ENCODE measurements at places on chromosomes 16 and 17.

DNA sequence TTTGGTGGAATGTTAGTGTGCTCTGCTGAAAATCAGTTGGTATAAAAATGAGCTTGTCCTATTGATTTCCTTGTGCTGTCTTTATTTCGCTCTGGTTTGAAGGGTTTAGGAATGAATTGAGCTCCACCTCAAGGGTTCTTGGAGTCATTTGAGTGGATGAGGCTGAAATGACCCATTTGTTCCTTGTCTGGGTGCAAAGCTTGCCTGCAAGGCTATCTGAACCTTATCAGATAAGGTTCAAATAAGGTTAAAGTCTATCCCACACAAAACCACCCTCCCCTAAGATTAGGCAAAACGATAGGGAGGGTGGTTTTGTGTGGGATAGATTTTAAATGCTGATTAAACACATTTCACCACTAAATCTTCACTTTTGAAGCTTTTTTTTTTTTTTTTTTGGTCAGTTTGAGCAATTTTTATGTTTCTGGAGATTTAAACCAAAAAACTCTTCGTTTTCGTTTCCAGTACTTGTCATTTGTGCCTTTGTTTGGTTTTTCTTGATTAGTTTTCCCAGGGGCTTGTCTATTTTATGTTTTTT is 62.7 kb downstream of the ARHGAP44 start:
- DNase-seq, result no peak

DNA sequence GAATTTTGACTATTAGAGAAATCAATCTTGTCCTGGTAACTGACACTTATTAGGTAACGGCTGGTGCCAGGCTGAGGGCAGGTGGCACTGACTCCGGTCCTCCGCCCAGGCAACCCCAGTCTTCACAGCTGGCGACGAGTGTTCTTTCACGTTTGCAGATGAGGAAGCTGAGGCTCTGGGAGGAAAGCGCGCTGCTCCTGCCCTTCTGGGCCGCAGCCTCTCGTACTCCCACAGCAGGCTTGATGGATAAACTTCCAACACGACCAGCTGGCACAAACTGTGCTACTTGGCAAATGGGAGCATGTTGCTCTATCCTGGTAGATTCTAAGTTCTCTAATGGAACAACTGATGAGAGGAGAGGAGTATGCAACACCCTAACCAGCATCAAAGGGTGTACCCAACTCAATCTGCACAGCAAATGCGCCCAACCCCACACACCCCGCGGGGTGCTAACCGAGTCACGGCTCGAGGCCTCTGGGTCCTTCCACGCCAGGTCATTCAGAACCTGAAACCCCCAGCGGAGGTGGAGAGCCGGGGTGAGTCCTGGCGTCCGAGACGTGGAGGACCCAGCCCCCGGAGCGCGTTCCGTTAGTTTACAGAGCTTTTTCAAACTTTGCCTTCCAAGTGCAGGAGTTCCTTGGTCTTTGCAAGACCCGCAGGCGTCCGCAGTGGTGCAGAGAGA is 477 bp upstream of the SLC47A1 start:
- DNase-seq, result no peak

DNA sequence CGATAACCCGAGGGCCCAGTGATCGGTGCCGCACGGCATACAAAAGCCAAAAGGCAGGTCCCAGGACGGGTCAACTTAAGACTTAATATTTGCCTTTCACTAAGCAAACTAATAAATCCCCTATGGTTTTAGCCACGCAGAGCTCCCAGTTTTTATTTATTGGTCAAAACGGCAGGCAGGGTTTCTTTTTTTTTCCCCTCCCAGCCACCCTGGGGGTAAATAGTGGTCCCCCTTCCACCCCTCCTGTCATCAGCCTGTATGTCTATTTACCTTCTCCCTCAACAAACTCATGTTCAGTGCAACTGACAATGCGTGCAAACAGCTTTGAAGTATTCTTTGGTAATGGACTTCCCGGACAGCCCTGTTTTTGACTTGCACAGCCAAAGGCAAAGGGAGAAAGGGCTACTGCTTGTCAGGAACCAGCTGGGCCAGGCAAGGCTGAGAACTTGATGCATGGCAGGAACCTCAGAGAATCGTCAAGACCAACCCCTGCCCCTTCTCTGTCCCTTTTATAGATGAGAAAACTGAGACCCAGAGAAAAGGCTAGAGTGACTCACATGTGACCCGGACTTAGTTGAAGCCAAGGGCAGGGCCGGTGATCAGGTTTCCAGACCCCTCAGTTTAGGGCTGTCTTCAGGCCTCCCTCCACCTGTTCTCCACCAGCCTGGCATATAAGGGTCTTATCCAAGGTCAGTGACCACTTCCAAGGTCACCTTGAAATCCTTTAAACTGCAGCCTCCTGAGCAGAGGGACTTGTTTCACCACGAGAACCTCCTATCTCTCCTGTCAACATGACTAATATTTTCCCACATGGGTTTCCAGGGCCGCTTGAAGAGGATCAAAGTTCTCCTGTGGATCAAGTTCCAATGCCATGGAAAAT is 279.0 kb downstream of the SOX9 start:
- no peak for DNase-seq

GRCh38 chr16:70610273-70611223 is 35.8 kb upstream of the IL34 start:
- DNase-seq, result no peak

GRCh38 chr17:79810130-79811010 is 13.5 kb upstream of the CBX8 start:
- DNase-seq, result peak; percentile 69

GRCh38 chr16:87060034-87060986 is 256.9 kb downstream of the C16orf95 start:
- DNase-seq, result no peak

DNA sequence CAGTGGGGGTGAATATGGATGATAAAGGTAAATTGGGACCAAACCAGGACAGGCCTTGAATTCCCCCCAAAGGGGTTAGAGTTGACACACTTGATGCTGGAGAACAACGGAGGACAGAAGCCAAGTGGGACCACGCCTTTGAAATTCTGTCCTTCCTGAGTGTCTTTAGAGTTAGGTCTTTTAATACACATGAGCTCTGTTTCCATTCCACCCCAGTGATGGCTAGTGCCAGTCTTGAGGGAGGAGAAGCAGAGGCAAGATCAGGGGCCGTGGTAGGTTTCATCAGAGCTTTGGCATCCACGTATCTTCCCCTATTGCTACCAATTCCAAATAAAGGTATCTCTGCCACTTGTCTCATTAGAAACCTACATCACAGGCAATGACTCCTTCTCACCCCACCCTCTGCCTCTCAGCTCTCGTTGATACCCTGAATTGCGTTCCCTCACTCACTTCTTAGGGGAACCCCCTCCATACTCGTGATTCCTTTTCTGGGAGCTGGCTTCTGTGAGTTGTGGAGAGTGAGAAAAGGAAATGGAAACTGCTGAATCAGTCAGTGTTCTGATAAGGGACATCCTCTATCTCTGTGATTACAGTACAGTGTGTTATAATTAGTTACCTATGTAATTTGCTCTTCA is 2.4 kb upstream of the CCL3L1 start:
- no peak for DNase-seq

GRCh38 chr17:72336026-72336803 is 215.4 kb downstream of the SOX9 start:
- no peak for DNase-seq

DNA sequence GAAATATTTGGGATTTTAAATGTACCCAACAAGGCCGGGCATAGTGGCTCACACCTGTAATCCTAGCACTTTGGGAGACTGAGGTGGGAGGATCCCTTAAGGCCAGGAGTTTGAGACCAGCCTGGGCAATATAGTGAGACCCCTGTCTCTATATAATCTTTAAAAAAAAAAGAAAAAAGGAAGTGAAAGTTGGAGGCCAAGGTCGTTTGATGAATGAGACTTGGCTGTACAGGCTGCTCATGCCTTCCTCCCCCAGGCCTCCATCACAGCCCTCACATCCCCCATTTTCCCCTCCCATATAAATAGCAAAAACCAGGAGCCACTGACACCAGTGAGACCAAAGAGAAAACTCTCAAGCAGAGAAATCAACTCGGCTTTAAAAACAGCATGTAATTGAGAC is 3.3 kb upstream of the CA7 start:
- DNase-seq, result no peak

DNA sequence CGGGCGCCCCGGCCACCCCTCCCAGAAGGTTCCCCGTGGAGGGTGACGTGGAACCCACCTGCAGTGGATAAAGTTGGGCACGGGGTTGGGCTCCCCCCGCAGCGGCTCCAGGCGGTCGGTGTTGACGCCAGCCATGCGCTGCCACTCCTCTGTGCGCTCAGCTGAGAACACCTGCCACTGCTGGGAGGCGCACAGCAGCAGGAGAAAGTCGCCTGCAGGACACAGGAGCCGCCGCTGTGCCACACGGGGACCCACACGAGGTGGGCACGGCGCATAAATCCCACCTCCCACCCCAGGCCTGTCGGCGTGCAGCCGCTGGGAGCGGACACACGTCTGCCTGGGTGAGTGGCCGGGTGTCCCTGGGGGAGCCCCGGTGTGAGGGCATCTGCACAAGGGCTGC is 20.7 kb downstream of the CTU2 start:
- DNase-seq, result no peak

DNA sequence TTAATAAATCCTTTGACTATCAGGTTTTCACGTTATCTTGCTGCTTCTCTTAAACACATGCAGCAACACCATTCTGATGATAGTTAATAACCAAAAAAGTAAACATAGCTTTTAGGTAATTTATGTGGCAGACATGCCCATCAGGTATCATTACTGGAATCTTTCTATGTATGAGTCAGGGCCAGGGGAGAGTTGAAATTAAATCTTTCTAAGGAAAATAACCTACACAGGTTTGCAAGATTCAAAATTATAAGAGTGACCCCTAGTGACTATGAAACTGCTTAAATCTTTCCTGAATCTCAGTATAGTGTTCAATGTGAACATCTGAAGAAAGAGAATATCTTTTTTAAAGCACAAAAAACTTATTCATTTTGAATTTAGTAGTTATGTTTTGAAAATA is 666.6 kb downstream of the CDH11 start:
- DNase-seq, result no peak

Data from activated T-helper 9 cell treated with anti-CD3 and anti-CD28 coated beads, Interleukin-2, amount 50 U/mL, for 16 hours (primary cell).